ENCODE measurements at places on chromosomes 1 and 21.

DNA sequence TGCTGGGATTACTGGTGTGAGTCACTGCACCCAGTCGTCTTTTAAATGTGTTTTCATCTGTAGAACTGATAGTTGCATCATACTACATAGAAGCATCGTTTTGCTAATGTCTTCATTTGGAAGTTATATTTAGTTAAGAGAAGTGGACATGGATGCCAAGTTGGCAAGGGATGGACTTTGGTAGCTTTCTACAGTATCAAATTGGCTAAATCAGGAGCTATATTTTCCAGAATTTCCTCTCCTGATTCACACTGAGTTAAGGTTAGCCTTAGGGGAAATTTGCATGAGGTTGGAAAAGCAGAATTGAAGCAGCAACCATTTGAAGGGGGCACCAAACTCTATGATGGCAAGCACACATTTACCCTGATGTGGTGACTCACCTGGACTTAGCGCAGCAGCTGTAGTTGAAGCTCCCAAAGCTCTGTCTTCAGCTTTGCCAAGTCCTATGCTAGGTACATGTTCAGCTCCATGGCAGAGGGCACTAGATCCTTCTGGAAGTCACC lies 43.9 kb downstream of the DUSP10 start:
- no peak for DNase-seq

- no peak for DNase-seq
These were observed 177.1 kb downstream of the MAGI3 start for GRCh38 chr1:113567427-113567826.

GRCh38 chr1:41239988-41240610 lies 2.0 kb downstream of the SCMH1 start:
- DNase-seq: peak; percentile 30

DNA sequence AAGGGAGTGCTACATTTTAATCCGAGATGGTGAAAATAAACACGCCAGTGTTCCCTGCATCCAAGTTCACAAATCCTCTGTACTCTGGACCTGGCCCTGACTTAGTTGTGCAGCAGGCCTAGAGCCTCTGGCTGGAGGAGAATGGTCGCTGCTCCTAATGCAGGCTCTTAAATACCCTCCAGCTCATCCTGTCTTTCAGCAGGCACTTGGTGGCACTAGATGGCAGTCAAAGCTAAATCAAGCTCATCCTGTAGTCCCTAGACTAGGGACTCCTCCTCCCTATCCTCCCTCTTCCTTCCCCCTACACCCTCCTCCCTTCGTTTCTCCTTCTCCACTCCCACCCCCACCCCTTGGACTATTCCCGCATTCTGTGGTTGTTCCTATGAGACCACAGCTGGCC lies 41.6 kb upstream of the MTR start:
- peak; percentile 24 for DNase-seq

DNA sequence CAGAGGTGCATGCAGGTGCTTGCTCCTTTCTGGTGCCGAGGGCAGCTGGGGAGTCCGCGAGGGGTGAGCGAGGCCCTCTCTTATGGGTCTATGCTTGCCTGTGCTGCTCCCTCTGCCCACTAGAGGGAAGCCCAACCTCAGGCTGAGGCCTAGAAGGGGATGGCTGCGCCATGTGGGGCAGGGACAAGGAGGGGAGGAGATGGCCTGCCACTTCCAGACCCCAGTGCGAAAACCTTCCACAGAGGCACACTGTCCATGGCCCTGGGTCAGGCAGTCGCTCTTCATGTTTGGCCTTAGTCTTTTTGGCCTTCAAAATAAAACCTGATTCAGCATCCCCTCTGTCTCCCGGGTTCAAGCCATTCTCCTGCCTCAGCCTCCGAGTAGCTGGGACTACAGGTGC lies 14.0 kb downstream of the RHBG start:
- peak; percentile 88 for DNase-seq

DNA sequence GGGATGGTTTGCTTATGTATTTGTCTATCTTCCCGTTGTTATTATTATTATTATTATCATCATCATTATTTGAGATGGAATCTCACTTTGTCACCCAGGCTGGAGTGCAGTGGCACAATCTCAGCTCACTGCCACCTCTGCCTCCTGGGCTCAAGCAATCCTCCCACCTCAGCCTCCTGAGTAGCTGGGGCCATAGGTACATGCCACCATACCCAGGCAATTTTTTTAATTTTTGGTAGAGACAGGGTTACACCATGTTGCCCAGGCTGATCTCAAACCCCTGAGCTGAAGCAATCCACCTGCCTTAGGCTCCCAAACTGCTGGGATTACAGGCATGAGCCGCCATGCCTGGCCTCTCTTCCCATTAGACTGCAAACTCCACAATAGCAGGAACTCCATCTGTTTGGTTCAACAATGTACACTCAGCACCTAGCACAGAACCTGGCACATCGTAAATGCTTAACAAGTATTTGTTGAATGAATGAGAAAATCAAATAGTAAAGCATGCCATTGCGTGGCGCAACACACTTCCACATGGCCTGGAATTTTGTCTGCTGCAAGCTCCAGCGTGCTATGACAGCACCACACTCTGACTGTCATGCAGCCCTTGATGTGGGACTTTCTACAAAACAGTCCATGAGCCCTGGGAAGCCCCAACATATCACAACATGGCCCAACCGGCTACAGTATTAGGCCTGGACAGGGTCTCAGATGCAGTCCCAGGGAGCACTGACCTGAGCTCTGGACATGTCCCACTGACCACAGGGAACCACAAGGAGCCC lies 3.8 kb upstream of the TINAGL1 start:
- DNase-seq: peak; percentile 54

DNA sequence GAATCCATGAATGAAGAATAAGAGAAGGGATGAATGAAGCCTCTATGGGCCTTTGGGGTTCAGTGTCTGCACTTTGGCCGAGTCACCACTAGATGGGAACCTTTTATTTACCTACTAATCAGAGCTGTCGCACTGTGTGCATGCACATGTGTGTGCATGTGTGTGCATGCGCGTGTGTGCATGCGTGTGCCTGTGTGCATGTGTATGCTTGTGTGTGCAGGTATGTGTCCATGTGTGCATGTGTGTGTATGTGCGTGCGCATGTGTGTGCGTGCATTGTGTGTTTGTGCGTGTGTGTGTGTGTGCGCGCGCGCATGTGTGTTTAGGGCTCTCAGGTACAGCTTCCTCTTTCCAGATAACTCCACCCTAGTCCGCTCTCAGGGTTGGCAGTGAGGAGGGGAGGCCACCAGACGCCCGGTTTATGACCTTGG lies 20.4 kb upstream of the UBXN10 start:
- peak; percentile 39 for DNase-seq

DNA sequence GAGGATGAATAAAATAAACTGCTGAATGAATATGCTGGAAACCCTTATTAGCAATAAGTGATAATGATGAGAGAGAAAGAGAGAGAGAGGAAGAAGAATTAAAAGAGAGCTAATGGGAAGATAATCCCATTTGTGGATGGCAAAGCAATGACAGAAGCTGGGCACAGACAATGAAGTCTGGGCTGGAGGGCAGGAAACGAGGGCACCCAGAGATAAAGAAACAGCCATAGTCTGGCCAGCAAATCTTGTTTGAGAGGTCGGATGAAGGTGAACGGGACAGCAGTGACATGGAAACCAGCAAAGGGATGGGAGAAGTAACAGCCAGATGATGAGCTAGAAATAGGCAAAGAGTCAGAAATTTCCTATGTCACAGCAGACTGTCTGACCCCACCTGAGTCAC lies 155.9 kb downstream of the ASTN1 start:
- DNase-seq: no peak

GRCh38 chr1:32972814-32973428 lies 8.3 kb upstream of the RNF19B start:
- DNase-seq: peak; percentile 66

DNA sequence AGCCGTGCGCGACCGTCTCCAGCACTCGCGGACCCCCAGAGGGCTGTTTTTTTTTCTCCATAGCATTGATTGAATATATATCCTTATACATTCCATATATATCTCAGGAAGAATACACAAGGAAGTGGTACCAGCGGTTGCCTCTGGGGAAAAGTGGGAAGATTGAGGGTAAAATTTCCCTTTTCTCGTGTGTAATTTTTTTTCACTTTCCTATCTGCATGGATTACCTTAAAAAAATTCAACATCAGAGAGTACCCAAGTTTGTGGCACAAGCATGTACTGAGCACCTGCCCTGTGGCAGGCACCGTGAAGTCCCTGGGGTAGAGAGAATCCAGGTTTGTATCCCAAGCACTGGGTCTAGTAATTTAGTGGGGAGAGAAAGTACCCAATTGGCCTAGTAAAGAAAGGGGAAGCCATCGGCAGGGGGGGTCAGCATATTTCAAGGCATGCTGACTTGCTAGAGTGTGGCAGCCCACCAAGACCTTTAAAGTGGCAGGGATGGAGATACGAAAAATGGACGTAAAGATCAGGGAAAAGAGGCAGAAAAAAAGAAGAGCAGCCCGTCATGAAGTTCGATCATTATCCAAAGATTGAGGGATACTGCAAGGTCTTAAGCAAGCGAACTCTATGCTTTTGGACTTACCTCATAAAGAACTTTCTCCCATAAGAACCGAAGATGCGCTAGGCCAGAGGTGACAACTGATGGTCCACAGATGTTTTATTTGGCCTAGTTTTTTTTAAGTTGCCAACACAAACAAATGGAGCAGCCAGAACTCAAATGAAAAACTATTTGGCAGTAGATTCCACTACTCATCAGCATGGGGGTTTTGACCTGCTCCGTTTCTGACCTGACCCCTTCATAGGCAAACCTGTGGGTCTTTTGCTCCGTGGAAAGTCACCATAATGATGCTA lies 1.5 kb upstream of the HMGN1 start:
- no peak for DNase-seq

GRCh38 chr1:218475699-218476098 lies 130.6 kb downstream of the TGFB2 start:
- no peak for DNase-seq

- DNase-seq: no peak
These were observed 1.1 kb downstream of the LRRC3 start for GRCh38 chr21:44456214-44456914.

GRCh38 chr1:25568090-25568833 lies 24.9 kb downstream of the LDLRAP1 start:
- peak; percentile 72 for DNase-seq

DNA sequence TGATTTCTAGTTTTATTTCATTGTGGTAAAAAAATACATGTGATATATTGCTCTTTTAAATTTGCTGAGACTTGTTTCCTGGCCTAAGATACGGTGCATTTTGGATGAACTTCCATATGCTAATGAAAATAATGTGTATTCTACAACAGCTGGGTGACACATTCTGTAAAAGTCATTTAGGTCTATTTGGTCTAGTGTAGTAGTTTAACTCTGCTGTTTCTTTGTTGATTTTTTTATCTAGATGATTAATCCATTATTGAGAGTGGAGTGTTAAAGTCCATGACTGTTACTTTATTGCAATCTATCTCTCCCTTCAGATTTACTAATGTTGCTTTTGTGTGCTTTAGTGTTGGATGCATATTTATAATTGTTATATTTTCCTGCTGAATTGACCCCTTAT lies 161.4 kb downstream of the VAV3 start:
- no peak for DNase-seq

GRCh38 chr1:117563492-117563875 lies 42.4 kb upstream of the TENT5C start:
- no peak for DNase-seq

- no peak for DNase-seq
These were observed 43.1 kb upstream of the SUCO start for GRCh38 chr1:172489847-172490246.

All from AG20443 (cell line).